CD4-positive, alpha-beta T cell treated with Interleukin-12 subunit alpha and Interleukin-12 subunit beta, for 1 hour (primary cell): ENCODE measurements at places on chromosomes 11 and 22.

GRCh38 chr11:62054484-62055121, 69.2 kb upstream of the INCENP start:
- peak; percentile 28 for DNase-seq

GRCh38 chr11:131186629-131187101, 183.8 kb upstream of the NTM start:
- no peak for DNase-seq

DNA sequence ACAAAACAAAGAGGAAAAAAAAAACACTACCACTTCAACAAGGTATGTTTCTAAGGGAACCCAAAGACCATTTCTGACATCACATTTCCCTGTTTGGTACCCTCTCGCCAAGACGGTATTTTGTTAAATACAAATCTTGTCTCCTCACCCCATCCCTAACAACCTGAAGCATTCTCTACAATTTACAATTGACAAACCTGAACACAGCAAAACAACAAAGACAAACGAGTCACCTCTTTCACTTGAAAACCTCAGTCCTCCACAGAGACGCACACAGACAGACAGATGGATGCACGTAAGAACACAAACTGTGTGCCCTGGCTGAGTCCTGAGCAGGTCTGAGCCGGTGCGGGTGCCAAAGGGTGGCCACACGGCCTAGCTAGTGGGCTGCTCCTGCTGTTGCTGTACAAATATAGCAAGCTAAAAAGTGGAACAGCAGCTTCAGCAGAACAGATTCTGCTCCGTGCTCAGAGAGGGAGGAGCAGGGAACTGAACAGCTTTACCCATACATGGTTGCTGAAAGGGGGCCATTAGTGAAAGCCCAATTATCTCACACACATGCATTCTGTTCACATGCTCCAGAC, 28.5 kb downstream of the CELF1 start:
- DNase-seq, result peak; percentile 19

- no peak for DNase-seq
These were observed 7.1 kb downstream of the NRXN2 start for GRCh38 chr11:64715756-64716472.

- DNase-seq, result no peak
These were observed 125.6 kb upstream of the LMO1 start for GRCh38 chr11:8389029-8389996.

- no peak for DNase-seq
These were observed 387.8 kb downstream of the CTTN start for GRCh38 chr11:70786021-70786665.

DNA sequence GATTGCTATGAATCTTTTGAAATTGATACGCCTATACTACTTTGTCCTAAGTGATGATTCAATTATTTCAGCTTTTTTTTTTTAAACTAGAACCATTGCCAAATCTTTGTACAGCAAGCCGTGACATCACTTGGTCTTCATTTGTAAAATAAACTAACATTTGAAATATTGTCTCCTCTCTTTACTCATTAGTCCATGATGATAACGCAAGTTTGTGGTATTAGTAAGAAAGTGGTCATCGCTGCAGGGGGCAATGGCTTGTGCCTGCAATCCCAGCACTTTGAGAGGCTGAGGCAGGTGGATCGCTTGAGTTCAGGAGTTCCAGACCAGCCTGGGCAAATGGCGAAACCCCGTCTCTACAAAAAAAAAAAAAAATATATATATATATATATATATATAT, 12.9 kb upstream of the ARHGAP42 start:
- no peak for DNase-seq
